Stimulated activated CD8-positive, alpha-beta memory T cell treated with anti-CD3 and anti-CD28 coated beads, Interleukin-4, amount 100 ng/mL, for 48 hours (primary cell): ENCODE measurements at places on chromosomes 6 and 20.

- no peak for DNase-seq
These were observed 256.4 kb upstream of the POU3F2 start for GRCh38 chr6:98578016-98578415.

DNA sequence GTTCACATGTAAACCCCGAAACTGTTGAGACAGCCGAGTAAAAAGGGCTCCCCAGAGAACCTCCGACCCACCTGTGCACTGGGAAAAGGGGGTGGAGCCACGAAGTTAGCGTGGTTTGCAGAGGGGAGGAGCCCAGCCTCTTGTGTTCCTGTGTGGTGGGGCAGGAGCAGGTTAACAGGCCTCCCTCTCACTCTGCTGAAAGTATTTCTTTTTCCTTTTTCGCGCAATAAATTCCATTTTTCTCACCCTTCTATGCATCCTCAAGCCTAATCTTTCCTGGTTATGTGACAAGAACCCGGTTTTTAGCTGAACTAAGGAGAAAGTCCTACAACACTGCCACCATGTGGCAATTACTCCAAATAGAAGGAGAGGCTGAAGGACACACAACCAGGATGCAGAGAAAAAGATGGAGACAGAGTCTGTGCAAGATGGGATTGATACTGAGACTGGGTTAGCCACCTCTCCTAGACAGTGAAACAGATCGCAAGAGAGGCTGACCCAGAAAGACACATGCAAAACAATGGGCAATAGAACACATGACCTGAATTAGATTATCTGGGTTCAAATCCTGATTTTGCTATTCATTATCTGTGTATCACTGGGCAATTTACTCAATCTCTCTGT is 168.7 kb upstream of the PRSS16 start:
- peak; percentile 56 for DNase-seq

GRCh38 chr6:95923518-95923917 is 92.3 kb upstream of the FUT9 start:
- peak; percentile 27 for DNase-seq

DNA sequence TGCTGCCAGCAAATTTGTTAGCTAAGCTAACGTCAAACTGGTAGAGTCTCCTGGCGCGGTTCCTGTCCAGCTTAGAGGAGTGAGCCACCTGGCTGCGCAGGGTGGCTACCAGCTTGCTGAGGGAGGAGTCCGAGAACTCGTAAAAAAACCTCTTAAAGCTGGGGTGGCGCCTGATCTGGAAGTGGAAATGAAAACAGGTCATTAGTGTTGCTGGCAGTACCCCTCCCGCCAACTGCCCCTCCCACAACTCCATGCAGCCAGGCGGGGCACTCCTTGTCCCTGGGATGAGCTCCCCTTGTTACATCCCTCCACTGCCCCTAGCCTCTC is 17.3 kb downstream of the BNIP5 start:
- no peak for DNase-seq

GRCh38 chr6:113127786-113128419 is 729.2 kb upstream of the MARCKS start:
- DNase-seq: no peak

GRCh38 chr6:21753241-21754108 is 159.9 kb downstream of the SOX4 start:
- DNase-seq: no peak

DNA sequence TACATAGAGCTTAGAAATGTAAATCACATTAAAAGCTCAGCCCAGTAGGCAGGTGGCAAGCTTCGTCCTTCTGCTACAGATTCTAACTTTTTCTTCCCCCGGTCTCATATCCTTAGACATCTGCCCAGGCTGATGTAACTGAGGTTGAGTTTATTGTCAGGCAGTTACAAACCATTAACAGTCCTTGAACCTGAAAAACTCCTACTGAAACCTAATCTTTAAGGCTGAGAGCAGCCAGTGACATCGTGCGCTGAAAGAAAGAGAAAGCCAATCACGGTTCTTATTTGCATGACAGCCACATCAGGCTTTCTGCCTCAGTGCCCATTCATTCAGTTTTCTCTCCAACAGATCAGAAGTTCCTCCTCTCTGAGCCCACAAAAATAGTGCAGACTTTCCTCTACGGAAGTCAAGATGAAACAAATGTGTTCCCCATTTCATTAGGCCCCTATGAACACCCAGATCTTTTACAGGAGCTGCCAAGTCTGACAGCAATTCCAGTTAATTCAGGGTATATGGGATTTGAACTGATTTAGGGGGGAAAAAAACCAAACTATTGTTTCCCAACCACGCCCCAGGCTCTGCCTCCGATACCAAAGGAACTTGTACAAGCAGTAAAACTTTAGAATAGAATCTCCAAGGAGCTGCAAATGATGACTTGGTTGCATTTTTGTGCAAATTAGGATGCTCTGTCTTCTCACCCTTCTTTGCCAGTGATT is at the start of gene NHSL1:
Gene NHSL1 (minus strand): TSS at position 192 of the 716 bp plus-strand sequence. CDS start 204 bp downstream, outside the sequence.
- no peak for DNase-seq

DNA sequence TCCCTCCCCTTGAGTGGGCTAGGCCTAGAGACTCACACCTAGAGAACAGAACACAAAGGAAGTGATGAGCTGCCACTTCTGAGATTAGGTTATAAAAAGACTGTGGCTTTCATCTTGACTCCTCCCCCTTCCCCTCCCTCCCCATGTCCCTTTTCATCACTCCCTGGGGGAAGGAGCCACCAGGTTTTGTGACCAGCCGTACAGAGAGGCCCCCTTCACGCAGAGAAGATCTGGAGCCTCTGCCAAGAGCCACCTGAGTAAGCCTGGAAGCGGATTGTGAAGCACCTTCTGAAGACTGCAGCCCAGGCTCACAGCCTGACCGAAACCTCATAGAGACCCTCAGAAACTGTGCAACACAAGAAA is 118.4 kb upstream of the NXT1 start:
- DNase-seq: no peak

DNA sequence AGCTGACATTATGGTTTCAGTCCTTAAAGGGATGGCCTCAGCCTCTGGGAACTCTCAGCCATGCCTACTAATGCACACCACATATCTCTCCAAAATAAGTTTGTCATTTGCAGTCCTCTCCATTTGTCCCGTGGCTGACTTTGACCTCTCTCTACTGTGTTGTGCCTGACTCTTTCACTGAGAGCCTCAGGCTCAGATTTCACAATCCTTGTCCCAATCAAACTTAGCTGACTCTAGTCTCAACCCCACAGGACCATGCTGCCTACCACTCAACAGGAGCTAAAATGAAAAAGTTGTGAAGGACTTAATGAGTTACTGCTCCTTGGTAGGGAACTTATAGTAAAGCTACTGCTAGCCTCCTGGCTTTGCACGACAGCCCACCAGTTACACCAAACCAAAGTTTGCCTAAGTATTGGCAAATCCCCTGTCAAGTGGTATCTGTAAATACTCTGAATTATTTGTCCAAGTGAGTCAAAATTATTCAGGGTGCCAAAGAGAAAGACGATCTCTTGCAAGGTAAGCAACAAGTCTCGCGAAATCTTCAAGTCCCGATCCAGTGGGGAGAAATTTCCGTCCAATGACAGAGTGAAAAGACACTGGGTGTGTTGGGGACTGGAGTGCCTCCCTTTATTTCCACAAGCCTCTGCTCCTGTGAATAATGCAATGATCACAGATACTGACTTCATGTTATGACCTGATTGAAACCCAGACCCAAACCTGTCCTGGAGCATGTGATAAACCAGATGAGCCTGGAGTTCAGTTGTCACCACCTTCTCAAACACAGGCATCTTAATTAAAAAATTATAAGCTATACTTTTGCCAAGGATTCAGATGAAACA is 124.4 kb upstream of the FOXQ1 start:
- no peak for DNase-seq

- DNase-seq: no peak
These were observed 36.5 kb downstream of the TAF11 start for GRCh38 chr6:34851361-34851760.

- DNase-seq: no peak
These were observed 19.5 kb upstream of the SLC22A16 start for GRCh38 chr6:110495949-110496348.

- no peak for DNase-seq
These were observed 140.3 kb downstream of the ANKRD60 start for GRCh38 chr20:58088105-58088504.
